ENCODE measurements at places on chromosomes 12 and 14.
A peak's percentile ranks its signal among the peaks of the same experiment; 100 is the strongest.

DNA sequence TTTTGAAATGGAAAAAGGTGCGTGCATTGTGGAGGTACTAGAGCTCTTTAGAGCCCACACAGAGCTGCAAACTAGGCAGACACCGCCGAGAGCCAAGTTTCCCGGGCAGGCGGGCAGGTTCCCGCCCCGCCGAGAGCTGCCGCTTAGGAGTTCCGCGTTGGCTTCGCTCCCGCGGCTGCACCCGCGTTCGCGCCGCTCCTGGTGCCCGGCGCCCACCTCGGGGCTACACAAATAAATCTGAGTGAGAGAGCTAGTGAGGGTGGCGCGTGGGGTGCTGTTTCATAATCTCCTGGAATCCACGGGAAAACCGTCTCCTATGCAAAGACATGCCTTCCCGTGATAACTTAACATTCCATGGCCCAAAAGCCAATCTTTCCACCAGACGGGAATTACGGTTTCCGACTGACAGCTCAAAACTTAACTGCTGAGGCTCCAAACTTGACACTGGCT lies 645 bp downstream of the KITLG start:
- DNase-seq: no peak

DNA sequence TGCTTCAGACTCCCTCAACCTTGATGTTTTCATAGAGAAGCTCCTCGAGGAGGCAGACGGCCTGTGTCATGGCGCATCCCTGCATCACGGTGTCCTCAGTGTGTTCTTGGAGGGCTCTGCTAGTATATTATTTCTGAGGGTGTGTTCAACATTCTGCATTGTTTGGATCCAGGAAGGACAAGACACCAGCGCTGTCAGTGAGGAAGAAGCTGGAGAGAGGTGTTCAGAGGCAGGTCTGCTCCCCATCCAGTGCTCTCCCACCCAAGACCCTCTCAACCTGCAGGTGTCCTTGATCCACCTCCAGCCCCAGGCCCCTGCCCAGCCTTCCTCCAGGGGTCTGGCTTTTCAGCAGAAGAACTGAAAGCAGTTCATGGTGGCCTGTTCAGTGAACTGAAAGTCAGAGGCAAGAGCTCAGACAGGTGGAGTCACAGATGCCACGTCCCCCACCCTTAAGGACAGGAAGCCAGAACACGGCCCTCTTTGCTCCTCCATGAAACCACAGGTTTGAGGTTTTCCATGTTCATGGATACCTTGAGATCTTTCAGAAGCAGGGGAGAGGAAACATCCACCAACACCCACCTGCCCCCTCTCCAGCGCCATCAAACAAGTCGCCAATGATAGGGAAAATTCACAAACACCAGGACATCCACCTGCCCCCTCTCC lies 37.4 kb downstream of the DIO3 start:
- peak; percentile 71 for DNase-seq

GRCh38 chr12:76057326-76057725 lies 25.8 kb upstream of the PHLDA1 start:
- DNase-seq: no peak

- DNase-seq: peak; percentile 54
Measured at GRCh38 chr14:101220921-101221510, 317.5 kb upstream of the RTL1 start.

DNA sequence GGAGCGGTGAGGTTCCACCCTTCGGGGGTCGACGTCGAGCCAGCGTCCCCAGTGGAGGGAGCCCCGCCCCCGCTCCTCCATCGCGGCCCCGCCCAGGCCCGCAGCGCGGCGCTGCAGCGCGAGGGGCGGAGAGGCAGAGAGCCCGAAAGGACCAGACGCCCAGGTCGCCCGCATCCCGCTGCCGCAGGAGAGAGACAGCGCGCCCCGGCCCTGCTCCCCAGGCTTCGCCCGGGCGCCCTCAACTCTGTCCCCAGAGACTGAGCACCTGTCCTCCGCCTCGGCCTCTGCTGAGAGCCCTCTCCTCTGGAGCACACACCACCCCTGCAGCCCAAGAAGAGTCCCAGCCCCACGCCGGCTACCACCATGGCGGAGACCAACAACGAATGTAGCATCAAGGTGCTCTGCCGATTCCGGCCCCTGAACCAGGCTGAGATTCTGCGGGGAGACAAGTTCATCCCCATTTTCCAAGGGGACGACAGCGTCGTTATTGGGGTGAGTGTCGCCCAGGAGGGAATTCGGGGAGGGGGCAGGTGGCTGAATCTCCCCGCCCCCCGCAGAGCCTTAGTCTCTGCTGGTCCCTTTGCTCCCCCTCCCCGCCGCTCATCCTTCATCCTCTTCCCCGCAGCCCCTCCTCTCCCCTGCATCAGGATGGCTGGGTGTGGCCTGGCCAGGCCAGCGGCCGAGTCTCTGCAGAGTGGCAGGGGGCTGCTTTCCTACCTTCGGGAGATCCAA lies at the start of gene KIF5A:
Gene KIF5A (plus strand): TSS at position 136 of the 732 bp plus-strand sequence. CDS start 228 bp downstream, at position 364.
- no peak for DNase-seq

DNA sequence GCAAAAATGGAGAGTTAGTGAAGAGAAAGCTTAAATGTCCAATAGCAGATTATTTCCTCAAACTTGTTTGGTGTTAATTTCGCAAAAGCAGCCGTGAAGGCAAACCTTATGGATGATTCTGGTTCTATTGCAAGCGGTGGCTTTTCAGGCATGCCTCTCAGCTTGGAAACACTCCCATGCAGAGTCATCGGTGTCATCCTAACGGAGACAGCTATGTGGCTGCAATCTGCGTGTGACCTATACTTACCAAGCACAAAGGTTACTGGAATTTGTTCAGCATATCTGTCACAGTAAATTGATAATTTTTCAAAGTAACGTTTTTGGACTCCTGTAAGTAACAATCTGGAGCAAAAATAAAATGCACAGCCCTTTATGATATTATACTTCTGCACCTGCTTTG lies 5.0 kb downstream of the BEST3 start:
- no peak for DNase-seq

- DNase-seq: no peak
Measured at GRCh38 chr14:68564191-68564825, 228.6 kb downstream of the ZFP36L1 start.

DNA sequence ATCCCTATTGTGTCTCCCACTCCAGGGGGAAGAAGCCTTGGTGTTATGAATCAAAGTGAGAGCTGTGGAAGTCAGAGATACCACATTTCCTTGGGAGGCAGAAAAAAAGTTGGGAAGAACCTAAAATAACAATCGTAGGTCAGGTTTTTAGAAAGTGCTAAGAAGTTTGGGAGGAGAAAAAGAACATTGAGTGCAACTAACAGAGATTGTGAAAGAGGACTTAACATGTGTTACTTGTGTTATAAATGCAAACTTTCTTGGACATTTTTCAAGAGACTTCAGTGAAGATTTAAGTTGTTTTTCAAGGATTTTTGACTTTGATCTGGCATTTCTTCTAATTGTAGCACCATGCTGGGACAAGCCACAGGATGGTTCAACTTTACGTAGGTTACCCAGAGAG lies 7.8 kb upstream of the ERP27 start:
- no peak for DNase-seq

Data from osteocyte (in vitro differentiated cells).